ENCODE measurements at places on chromosomes 12 and 14. TPM values are rescaled to one million over a fixed set of nuclear protein-coding genes. Genes with fewer than 3 reads are reported as not detected.

MFAP5 gene
- not detected for total RNA-seq

ACSS3 gene
- total RNA-seq: not detected

PRKD1 gene
- 3.3 TPM for total RNA-seq

TIGAR gene
- total RNA-seq: 14.2 TPM

DEPDC4 gene
- 0.36 TPM for total RNA-seq
